ENCODE measurements at places on chromosomes 11 and 22. TPM values are rescaled to one million over a fixed set of nuclear protein-coding genes. Genes with fewer than 3 reads are reported as not detected.

DNA sequence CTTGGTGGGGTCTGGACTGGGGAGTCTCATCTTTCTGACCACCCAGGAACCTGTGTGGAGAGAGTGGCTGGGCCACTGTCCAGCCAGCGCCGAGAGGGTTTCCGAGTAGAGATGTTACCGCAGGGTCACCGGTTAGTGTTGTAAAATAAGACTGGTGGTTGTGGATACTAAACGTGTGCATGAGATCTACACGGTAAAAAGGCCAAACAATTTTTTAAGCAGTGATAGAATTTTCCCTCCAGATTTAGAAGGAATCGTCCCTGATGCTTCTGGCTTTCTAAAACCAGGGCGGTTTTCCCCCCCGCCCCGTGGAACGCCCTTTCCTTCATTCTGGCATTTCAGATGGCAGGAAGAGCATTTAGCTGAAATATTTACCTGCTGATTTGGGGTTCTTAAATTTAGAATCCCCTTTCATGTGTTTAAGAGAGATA is 72.6 kb upstream of the PPARA start:
- no peak for DNase-seq

- no peak for DNase-seq
These were observed 8.4 kb downstream of the OR10V1 start for GRCh38 chr11:59705294-59705693.

Gene ANGPTL5
- 1.9 TPM for total RNA-seq

Gene OR5T2
- total RNA-seq: 4.3 TPM

Gene TSPAN18
- total RNA-seq: 20.5 TPM

Gene DGCR2
- 47.4 TPM for total RNA-seq

All from umbilical cord (tissue), 2 donors.